EL (cell line): ENCODE measurements at places on chromosomes 5 and 9.

GRCh38 chr5:42426016-42426415, 2.8 kb downstream of the GHR start:
- DNase-seq: no peak

DNA sequence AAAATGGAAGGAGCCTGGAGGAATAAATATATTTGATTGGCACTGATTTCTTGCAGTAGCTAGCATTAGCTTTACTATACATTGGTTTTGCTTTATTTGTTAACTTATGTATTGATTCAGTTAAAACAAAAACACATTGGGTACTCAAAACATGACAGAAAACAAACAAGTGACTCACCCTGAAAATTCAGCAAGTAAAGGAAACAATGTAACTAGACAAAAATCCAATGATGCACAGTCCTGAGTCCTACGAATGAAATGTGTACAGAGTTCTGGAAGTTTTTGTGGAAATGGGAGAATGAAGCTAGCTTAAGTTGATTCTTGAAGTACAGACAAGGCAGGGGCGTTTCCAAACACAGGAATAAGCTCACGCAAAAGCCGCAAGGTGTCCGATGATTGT, 175.0 kb downstream of the ELAVL2 start:
- no peak for DNase-seq

DNA sequence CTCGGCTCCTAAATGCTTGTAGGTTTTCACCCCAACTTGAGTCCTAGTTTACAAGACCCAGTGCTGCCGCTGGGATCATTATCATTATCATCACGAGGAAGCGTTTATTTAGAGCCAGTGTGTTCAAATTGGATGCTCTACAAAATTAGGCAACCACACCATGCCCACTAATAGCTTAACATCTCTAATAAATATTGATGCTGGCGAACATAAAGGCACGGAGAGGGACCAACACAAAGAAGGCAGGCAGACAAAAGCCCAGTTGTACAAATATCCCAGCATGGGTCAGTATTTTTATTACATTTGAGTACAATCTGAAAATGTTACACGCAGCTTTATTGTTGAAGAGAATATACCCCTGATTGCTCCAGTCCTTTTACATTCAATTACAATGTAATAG, 4.7 kb downstream of the CFAP77 start:
- DNase-seq: no peak

GRCh38 chr9:127762111-127762676, 16.3 kb downstream of the SH2D3C start:
- no peak for DNase-seq

DNA sequence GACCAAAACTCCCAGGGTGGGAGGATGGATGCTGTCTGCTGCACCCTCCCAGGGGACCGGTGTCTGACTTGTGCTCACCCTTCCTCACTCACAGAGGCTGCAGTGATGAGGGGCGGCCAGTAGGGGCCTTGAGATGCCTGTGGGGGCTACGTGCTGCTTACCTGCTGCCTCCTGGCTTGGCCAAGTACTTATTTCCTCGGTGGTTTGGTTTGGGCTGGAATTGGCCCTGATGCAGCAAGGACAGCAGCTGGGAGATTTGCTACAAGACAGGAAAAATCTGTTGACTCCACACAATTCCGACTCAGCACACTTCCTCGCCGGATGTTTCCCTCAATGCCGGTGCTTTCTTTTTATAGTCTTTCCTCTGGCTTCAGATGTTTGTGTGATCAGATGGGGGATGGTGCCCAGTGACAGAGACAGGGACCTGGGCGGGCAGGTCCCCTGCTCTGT, 6.6 kb downstream of the PCDH12 start:
- no peak for DNase-seq

DNA sequence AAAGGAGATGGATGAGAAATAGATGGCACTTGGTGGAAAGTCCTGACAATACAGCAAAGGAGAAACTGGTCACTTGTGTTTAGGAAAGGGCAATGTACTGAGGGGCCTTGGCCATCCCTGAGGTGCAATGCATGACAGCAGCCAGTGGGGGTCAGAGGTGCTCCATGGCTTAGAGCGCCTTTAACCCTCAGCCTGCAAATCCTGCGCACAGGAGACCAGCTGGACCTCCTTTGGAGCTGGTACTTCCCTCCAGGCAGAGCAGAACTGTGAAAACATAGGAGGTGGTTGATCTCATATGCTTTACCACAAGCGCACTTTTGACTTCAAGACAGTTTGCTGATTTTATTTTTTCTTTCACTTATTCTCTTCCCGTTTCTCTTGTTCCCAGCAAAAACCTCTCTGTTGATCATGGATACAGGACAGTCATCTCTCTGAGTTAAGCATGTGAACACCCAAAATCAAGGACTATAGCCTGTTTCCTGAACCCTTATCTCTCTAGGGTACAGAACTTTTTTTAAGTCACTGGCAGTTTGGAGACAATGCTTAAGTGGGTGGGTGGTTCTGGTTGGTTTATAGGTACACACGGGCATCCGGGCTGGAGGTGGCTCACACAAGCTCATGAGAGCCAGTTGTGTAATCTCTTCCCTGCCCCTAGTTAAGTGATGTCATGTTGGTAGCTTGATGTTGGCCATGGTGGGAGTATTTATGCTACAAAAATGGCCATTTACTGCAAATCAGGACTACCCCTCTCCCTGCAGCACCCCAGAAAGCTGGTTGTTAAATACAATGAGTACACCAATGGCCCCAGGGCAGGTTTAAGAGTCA, 37.6 kb upstream of the ANKRD55 start:
- DNase-seq: peak; percentile 91

DNA sequence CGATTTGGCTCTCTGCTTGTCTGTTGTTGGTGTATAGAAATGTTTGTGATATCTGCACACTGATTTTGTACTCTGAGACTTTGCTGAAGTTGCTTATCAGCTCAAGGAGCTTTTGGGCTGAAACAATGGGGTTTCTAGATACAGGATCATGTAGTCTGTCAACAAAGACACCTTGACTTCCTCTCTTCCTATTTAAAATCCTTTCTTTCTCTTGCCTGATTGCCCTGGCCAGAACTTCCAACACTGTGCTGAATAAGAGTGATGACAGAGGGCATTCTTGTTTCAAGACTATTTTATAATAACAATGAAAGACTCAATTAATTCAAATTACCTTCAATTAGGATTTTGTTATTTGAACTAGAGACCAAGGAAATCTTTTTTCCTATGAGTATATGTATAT, 692.5 kb downstream of the PRR16 start:
- no peak for DNase-seq

DNA sequence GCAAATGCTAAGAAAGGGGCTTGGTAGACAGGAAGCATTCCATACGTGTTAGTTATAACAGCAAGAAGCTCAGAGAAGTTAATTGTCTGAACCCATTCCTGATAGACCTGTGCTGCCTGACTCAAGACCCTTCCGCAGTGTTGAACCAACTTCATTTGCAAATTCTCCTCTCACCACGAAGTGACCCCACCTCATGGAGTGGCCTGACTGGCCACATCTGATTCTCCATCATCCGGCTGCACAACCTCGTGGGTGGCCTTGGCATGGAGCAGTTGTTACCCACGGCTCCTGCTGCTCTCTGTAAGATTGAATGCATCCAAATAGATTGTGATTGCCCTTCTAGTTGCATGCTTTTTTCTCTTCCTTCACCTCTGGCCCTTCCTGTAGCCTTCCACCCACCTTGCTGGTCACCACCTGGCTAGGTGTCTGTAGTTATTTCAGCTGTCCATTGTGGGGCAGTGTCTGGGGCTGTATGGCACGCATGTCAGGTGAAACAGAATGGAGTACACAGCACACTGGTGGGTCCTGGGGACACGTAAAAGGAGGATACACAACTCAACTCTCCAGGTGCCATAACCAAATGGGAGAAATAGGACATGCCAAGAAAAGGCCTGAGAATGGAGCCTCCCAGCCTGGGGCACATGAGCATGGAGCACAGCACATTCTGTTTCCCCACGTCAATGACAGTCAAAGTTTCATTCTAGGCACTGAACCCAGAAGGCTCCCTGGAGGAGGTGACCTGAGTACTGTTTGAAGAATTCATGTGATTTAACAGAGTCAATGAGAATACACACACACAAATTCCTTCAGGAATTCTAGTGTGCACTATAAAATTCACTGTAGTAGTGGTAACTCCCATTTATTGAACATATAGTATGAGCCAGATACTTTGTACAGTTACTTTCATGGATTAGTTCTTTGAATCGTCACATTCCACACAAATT, 70.5 kb upstream of the PTCH1 start:
- DNase-seq: no peak

DNA sequence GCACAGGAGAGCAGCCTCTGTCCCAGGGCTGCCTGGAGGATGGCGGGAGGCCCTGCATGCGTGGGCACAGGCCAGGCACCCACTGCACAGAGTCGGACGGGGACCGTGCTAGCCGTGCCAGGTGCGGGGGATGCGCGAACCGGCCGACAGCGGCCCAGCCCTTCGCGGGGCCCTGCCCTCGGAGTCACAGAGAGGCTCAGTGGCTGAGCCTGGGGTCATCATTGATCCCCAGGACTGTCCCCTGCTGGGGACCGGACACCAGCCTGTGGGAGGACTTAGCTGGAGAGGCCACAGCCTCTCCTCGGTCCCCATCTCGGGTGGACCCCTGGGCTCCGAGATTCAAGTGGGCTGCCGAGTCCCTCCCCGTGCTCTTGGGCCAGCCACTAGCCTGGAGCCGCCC, 19.1 kb upstream of the LAMC3 start:
- no peak for DNase-seq

GRCh38 chr5:15676591-15676990, 176.6 kb downstream of the FBXL7 start:
- DNase-seq: no peak

GRCh38 chr9:107711542-107711941, 222.0 kb upstream of the KLF4 start:
- DNase-seq: peak; percentile 99

DNA sequence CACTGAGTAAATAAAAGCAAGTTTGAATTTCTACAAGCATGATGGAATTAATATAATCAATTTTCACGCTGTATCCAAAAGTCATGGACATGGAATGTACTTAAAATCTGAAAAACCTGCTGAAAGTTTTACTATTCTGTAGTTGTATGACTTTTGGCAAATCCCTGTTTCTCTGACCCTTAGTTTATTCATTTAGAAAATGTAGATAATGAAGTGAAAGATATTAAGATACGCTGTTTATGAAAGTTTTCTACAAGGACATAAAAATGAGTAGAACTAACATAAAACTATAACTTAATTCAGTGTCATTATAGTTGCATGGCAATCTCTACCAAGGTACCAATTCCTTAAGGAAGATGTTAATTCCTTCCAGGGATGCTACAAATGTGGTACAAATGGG, 363.2 kb upstream of the MPDZ start:
- no peak for DNase-seq

- no peak for DNase-seq
Measured at GRCh38 chr5:37254581-37254980, 5.4 kb upstream of the CPLANE1 start.

DNA sequence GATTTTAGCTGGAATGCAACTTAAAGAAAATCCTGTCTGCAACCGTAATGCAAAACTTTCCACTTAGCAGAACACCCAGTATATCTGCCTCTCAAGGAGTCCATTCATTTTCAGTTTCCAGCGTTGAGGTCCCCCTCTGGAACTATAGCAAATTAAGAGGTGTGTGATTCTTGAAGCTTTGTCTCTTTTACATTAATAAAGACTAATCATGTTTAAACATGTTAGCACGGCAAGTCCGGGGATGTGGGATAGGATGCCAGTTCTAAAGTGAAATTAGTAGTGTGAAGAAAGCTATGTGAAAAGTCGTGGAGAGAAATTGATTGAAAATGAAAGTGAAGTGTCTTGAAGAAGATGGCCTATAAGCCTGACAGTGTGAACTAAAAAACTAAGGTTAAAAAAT, 429.1 kb downstream of the NR2F1-AS1 start:
- no peak for DNase-seq

DNA sequence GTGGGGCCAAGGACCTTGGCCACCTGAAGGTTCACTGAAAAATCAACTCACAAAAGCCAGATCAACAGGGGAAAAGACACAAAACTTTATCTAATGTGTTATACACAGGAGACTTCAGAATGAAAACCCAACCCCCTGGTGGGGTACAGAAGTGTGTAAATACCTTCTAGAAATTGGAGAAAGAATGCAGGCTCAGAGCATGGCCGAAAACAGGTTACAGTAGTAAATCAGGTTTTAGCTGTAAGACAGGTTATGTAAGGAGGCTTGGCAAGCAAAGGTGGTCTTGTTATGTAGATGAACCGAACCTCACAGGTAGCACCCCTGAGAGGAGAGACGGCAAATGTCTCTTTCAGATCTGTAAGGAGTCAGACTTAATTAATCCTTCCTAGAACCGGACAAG, 10.0 kb downstream of the CEMIP2 start:
- no peak for DNase-seq

DNA sequence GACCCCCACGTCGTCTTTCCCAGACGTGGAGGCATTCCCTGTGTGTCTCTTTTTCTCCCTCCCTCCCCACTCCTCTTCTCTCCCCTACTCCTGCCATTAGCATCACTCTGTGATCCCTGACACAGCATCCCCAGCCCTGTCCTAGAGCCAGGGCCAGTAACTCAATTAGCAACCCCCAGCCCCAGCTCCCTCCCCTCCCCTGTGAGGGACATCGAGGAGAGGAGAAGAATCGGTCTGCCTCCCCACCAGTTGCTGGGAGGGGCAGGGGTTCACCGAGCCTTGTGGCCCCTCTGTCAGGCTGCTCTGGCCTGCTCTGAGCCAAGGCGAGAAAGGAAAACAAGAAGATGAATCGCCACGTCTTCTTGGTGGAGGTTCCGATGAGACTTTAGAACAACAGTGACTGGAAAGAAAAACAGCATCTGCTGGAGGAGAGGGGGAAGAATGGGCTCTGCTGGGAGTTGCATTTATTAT, 123.1 kb downstream of the PAPPA start:
- DNase-seq: no peak

GRCh38 chr9:13295556-13295955, 16.1 kb upstream of the MPDZ start:
- no peak for DNase-seq

GRCh38 chr5:93243481-93243880, 337.5 kb downstream of the NR2F1-AS1 start:
- DNase-seq: no peak

DNA sequence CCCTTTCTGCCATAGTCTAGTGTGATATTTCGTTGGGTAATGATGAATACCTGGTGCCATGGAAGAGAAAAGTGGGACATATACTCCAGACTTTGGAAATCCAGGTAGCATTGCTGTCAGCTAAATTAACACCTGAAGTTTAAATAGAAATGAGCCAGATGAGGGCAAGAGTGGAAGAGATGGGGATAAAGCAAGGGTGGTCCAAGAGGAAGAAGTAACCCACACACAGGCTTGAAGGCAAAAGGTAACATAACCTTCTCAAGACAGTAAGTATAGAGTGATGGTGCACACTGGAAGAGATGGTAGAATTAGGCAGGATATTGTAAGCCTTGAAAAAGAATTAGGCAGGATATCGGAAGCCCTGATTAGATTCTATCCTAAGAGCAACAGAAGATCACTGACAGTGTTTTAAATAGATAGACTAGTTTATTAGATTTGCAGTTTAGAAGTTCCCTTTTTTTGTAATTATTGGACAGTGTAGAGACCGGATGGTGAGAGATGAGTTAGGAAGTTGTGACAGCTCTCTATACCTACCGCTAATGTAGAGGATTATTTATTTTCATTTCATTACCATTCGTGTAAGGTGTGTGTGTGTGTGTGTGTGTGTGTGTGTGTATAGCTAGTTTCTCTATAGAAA, 16.8 kb downstream of the ANXA1 start:
- DNase-seq: no peak

GRCh38 chr5:59768152-59769040, 125.1 kb downstream of the PDE4D start:
- peak; percentile 75 for DNase-seq

- DNase-seq: no peak
Measured at GRCh38 chr5:118017536-118017935, 970.8 kb downstream of the DTWD2 start.

GRCh38 chr9:113523421-113524141, 60.1 kb downstream of the RGS3 start:
- DNase-seq: no peak
